ENCODE measurements at places on chromosomes 1 and 21. TPM values are rescaled to one million over a fixed set of nuclear protein-coding genes. Genes with fewer than 3 reads are reported as not detected.

Gene ZNF648
- 0.32 TPM for polyA plus RNA-seq

Gene NR5A2
- 1.9 TPM for polyA plus RNA-seq

DNA sequence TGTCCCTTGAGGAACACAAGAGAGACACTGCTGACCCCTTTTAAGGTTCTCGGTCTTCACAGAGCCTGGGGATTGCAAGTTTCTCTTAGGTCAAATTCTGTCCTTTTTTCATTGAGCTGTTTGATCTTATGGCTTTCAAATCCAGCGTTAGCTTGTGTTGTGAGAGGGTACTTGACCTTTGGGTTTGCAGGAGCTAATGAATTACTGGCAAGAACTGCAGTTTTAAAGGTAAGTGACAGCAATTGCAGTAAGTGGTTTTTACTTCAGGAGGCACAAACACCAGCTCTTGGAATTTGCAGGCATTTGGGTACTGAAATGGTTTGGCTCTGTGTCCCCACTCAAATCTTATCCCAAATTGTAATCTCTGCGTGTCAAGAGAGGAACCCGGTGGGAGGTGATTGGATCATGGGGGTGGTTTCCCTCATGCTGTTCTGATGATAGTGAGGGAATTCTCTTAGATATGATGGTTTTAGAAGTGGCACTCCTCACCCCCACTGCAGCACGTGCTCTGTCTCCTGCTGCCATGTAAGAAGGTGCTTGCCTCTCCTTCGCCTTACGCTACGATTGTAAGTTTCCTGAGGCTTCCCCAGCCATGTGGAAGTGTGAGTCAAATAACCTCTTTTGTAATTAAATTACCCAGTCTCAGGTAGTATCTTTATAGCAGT, 134.5 kb upstream of the LYPLAL1 start:
- no peak for DNase-seq

DNA sequence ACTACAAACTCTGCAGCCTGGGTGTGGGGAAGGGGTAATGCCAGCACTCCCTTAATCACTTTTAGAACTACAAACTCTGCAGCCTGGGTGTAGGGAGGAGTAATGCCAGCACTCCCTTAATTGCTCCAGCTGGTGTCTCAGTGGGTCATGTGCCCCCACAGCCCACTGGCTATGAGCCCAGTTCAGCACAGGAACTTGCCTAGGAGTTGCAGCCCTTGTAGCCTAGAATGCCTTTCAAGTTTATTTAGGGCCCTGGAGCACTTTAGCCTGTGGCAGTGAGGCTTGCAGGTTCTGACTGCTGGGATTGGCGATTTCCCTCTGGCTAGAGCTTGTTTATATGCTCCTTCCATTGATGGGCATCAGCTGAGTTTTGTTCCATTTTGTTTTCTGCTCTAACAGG, 17.1 kb downstream of the VN1R5 start:
- no peak for DNase-seq

DNA sequence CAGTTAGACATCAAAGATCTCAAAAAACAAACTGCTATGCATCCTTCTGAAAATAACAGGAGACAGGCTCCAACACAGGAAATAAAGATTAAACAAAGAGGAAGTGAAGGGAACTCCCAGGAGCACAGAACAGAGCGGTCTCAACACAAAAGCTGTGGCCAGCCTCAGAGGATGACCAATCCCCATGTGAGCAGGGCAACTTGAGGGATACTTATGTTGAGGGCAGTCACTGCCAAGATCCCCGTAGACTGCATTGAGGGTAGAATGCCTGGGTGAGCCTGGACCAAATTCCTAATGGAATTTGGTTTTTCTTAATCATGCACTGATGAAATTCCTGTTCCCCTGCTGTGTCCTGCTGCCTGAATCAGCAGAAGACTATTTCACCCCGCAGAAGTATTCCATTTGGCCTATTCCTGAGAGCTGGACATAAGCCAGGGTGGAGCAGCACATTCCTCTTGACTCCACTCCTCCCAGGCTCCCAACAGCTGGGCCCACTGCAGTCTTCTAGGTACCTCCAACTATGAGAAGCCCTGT, 49.0 kb downstream of the JAK1 start:
- DNase-seq, result no peak

- DNase-seq, result no peak
Measured at GRCh38 chr1:24902471-24902891, 27.6 kb downstream of the RUNX3 start.

GRCh38 chr21:26505211-26505610, 67.9 kb downstream of the CYYR1 start:
- no peak for DNase-seq

DNA sequence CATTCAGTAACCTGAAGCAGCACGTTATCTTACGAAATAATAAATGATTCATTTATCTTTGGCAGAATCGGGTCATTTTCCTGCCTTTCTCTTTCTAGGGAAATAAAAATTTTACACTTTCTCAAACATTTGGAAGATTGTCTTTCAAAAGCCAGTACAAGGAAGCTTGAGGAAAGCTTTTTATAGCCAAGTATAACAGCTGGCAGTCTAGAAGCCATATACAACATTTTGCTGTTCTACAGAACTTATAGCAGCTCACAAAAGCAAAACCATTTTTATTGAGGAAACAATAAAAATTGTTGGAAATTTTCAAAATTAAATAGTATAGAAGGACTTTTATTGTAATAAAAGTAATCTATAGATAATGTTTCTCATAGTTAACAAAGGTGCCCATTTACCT, 448.6 kb downstream of the SMYD3 start:
- no peak for DNase-seq

- no peak for DNase-seq
Measured at GRCh38 chr1:31910933-31911332, 27.2 kb downstream of the PTP4A2 start.

DNA sequence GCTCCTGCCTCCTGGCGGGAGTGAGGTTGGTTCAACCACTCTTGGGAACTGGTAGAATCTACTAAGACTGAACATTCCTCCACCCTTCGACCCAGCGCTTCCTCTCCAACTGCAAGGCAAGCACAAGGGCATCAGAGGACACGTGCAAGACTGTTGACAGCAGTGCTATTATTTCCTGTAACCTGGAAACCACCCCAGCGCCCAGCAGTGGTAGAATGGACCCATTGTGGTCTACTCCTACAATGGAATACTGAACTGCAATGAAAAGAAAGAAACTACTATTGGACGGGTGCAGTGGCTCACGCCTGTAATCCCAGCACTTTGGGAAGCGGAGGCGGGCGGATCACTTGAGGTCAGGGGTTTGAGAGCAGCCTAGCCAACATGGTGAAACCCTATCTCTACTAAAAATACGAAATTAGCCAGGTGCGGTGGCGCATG, 33.0 kb upstream of the TARDBP start:
- no peak for DNase-seq

DNA sequence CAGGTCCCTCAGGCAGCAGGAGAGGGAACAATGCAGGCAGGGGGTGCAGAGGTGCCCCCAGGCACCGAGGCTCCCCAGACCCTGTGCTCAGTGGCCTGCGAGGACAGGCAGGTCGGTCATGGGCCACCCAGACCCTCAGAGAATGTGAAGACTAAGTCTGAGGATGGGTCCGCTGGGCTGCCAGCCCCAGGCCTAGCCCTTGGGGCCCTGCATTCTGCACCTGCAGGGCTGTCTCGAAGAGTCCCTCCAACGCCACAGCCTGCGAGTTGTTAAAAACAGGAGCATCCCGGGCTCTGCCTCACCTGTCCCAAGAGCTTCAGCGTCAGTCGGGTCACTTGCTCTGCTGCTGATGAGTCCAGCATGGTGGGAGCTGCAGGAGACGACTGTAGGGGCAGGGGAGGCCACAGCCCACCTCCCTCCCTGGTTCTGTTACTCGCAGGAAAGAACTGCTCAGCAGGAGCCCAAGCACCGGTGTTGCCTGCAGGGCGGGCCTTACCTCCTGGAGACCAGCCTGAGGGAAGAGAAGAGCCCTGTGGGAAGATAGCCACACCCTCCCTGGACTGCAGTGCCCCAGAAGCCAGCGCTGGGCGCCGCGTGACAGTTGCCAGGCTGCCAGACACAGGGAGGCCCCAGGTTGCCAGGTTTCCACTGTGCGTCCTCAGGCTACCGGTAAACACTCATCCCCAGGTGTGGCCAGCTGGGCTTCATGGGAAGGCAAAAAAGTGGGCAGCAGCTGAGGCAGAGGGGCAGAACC, 5.8 kb downstream of the C21orf58 start:
- no peak for DNase-seq

GRCh38 chr1:80540596-80540995, 1260.1 kb upstream of the ADGRL2 start:
- DNase-seq, result no peak

DNA sequence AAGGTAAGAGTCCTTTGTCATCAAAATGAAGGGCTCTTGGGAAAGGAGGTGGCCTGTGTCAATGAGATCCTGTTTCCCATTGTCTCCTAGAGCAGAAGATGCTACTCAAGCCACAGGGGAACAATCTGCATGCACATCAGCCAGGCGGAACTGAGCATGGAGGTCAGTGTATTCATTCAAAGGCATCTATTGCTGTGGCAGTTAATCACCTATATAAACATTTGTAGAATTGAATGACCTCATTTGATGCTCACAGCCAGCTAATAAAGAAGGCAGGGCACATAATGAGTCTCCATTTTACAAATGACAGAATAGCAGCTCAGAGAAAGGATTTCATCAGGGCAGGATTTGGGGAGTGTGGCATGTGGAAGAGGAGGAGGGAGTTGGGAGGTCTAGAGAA, 5.7 kb upstream of the FYB2 start:
- no peak for DNase-seq
